LoVo (cell line): ENCODE measurements at places on chromosomes 6 and 20.

- DNase-seq = no peak
Measured at GRCh38 chr6:87197547-87197946, 42.2 kb downstream of the ZNF292 start.

DNA sequence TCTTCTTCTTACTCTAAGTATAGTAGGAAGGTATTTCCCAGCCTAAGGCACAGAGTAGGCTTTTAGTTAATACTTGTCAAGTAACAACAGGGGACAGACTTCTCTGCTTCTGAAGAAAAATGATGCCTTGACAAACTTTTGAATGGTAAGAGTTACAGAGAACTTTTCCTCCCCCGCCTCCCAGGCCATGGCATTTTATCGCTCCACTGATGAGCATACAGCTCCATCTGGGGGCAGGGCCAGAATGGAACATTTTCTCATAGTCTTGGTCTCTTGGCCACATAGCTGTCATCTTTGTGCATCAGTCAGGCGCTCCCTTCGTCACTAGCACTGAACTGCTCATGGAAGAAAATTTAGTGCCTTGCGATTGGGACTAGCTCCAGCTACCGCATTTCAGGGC lies 1066.8 kb upstream of the CITED2 start:
- peak; percentile 13 for DNase-seq

DNA sequence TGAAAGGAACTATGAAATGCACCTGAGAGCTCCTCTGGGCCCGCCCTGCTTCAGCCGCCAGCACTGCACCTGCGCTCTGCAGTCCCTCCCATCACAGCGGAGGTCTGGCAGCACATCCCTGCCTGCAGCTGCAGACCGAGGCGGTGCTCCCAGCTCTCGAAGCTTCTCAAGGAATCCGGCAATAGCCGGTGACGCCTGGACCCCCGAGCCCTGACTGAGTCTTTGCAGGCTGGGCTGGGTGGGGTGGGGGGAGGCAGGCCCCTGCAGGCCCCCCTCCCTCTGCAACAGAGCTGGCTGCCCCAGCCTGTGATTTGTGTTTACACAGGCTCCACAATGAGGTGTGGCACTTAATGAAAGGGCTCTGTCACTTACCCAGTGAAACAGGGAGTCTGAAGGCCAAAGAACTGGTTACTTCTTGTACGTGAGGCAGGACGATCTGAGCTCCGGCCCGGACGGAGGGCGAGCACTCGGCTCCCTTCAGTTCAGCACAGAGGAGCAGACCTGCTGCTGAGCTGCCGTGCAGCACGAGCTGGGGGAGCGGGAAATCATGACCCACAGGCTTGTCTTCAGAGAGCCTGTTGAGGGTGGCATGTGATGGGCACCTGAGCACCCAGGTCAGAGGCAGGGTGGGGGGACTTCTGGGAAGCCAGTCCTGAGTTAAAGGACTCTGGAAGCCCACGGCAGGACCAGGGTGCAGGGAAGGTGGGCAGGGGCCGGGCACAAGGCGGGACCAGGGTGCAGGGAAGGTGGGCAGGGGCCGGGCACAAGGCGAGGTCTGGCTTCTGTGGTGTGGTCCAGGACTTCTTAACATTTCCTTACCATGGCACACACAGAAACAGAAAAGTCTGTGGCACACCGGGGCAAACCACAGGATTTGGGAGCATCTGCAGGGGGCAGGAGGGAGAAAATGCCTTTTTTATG lies 192.3 kb upstream of the THBS2 start:
- DNase-seq = no peak

DNA sequence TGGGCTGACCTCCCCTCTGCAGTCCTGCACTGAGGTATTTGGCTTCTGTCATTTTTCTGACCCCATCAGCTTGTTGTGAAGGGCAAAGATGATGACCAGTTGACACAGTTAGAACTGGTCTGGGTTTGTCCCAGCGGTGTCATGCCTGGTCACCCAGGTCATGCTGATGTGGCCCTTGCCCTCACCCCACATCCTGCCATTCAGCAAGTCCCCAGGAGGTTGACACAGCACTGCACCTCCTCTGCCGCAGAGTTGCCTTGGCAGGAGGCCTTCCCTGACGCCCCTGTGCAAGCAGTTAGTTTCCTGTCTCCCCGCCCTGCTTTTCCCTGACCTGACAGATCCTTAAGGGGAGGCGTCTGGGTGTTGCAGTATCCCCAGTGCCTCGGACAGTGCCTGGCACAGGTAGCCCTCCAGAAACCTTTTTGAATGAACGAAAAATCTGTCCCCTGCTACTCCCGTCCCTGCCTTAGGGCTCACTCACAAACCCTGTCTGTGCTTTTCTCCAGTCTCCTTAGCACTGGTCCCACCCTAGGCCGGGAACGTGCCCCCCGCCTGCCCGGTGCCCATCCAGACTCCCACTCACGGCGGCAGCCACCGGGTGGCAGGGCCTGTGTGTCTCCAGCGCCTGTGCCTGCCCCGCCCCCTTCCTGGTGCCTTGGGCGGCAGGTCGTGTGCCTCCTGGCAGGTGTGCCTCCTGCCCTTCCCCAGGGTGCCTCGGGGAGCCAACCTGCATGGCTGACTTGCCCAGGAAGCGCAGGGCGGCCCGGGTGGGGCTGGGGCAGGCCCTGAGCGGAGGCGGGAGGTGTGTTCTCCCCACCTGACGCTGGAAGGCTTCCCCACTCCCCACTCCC lies 146.3 kb upstream of the RNF24 start:
- peak; percentile 56 for DNase-seq

DNA sequence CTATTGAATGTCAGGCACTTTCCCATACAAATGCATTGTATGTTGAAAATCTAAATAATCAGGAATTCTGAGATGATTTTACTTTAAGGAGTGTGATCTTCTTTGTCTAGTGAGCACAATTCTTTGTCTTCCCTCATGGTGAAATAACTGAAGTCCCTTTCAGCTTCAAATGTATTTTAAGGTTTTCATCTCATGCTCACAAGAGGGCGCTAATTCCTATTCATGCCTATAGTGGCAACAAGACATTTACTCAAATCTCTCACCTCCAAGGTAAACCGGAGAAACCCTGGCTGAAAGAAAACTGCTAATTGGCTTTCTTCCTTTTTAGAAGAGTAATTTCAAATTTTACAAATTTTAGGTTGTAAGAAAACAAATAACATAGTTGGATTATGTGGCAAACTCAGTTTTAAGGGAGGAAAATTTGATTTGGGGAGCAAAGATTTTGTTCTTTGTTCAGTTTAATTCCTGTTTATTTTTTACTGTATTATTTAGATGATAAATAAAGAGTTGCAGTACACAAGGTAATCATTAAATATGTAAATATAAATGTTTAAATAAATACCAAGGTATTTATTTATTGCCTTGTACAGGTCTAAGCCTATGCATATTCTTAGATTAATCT lies 69.1 kb downstream of the SLC35F1 start:
- peak; percentile 62 for DNase-seq

- peak; percentile 94 for DNase-seq
Measured at GRCh38 chr6:6803180-6803977, 214.9 kb downstream of the LY86 start.

DNA sequence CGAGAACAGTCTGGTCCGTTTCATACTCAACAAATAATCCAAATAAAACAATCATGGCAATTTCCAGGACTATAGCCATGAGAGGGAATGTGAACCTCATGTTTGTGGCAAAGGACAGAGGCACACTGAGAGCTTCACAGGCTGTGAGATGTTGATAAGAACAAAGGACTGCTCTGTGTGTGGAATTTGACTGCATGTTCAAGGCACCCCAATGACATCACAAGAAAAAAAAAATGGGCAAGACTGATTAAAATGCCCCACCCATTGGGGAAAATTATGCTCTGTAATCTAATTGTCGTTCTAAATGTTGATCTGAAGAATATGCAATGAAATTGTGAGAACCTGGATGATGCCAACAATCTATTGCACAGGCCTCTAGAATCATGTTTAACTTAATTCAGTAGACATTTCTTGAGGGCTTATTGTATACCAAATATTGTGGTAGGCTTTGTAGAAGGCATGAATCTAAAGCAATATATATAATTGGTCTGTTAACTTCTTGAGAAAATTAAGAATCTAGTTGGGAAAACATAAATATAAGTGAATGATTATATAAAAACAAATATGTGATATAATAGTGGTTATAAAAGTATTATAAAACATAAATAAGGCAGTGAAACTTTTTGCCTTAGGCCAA lies at the start of gene RHAG:
RHAG (minus strand) TSS at position 127 of the 637 bp plus-strand sequence; CDS start at position 100, 27 bp downstream.
- DNase-seq = no peak

DNA sequence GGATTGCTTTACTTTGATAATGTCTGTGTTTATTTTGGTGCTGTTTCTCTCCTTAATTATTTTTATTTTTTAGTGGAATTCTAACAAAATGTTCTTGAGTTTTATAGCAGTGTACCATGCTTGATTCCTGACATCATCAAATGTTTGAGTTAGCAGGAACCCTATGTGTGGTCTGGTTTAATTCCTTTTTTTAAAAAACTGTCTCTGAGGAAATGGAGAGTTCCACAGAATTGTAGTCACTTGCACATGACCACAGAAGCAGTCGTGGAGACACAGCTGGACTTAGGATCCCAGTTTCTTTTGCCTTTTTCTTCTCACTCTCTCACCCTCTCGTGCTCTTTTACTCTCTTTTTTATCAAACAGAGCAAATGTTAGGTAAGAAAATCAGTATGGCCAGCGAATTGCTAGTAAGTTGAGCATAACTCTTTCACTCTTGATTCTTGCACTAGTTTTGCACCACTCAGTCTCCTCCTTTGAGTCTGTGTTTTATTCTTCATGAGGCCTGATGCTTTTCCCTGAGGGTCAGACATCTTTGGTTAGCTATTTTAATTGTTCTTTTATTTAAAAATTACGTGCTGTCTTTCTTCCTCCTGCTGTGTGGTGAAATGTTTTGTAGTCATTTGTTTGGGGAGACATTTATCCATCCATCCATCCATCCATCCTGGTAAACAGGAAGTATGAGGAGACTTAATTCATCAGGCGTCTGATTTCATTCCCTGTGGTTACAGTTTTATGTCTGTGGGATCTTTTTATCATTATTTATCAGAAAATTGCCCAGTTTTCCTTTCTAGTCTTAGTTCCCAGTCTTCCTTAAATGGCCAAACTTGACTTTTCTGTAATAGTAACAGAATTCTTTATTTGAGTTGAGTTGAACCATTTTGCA lies 83.0 kb downstream of the SCAF8 start:
- DNase-seq = no peak

- no peak for DNase-seq
Measured at GRCh38 chr6:136323431-136324112, 33.9 kb upstream of the BCLAF1 start.

GRCh38 chr6:152771061-152771687 lies 20.6 kb downstream of the VIP start:
- no peak for DNase-seq

DNA sequence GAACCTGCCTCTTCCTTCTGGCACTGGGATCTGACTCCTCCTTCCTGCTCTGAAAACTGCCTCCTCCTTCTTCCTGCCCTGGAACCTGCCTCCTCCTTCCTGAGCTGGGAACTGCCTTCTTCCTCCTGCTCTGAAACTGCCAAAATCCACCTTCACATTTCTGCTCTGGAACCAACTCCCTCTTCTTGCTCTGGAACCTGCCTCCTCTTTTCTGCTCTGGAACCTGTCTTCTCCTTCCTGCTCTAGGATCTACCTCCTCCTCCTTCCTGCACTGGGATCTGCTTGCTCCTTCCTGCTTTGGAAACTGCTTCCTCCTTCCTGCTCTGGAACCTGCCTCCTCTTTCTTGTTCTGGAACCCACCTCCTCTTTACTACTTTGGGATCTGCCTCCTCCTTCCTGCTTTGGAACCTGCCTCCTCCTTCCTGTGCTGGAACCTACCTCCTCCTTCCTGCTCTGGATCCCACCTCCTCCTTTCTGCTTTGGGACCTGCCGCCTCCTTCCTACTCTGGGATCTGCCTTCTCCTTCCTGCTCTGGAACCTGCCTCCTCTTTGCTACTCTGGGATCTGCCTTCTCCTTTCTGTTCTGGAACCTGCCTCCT lies 315.5 kb downstream of the PRL start:
- DNase-seq = no peak

- DNase-seq = no peak
Measured at GRCh38 chr6:35725081-35725708, 11.6 kb upstream of the ARMC12 start.

GRCh38 chr6:48747040-48747439 lies 636.0 kb upstream of the PTCHD4 start:
- no peak for DNase-seq

DNA sequence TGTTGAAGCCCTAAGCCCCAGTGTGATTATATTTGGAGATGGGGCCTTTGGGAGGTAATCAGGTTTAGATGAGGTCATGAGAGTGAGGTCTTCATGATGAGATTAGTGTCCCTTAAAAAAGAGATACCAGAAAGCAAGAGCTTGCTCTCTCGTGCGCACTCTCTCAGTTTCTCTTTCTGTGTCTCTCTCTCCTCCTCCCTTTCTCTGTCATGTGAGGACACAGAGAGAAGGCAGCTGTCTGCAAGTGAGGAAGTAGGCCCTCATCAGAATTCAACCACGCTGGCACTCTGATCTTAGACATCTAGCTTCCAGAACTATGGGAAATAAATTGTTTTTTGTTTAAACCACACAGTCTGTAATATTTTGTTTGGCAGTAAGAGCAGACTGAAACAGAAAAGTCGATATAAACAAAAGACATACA lies 180.5 kb downstream of the IBTK start:
- DNase-seq = no peak

- DNase-seq = no peak
Measured at GRCh38 chr20:23101696-23102406, 15.7 kb upstream of the CD93 start.

DNA sequence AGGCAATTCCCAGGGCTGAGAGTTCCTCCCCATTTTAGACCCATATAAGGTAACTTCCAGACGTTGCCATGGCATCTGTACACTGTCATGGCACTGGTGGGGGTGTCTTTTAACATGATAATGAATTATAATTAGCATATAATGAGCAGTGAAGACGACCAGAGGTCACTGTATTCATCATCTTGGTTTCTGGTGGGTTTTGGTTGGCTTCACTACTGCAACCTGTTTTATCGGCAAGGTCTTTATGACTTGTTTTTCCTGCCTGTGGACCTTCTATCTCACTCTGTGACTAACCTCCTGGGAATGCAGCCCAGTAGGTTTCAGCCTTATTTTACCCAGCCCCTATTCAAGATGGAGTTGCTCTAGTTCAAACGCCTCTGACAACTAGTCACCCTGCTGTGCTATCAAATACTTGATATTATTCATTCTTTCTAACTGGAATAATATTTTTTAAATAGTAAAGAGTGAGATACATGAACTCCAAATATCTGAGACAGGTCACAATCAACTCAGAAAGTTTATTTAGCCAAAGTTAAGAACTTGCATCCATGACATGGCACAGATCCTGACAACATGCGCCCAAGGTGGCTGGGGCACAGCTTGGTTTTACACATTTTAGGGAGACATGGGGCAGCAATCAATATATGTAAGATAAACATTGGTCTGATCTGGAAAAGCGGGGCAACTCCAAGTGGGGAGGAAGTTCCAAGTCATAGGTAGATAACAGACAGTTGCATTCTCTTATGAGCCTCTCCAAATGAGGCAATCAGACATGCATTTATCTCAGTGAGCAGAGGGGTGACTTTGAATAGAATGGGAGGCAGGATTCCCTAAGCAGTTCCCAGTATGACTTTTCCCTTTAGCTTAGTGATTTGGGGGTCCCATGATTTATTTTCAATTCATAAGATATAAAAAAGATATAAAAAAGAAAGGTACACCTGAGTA lies 1.2 kb upstream of the UFL1 start:
- peak; percentile 71 for DNase-seq
